Mesothelial cell of epicardium (in vitro differentiated cells): ENCODE measurements at places on chromosomes 6 and 20.

GRCh38 chr20:15842872-15843271 is 730.4 kb downstream of the KIF16B start:
- no peak for DNase-seq

DNA sequence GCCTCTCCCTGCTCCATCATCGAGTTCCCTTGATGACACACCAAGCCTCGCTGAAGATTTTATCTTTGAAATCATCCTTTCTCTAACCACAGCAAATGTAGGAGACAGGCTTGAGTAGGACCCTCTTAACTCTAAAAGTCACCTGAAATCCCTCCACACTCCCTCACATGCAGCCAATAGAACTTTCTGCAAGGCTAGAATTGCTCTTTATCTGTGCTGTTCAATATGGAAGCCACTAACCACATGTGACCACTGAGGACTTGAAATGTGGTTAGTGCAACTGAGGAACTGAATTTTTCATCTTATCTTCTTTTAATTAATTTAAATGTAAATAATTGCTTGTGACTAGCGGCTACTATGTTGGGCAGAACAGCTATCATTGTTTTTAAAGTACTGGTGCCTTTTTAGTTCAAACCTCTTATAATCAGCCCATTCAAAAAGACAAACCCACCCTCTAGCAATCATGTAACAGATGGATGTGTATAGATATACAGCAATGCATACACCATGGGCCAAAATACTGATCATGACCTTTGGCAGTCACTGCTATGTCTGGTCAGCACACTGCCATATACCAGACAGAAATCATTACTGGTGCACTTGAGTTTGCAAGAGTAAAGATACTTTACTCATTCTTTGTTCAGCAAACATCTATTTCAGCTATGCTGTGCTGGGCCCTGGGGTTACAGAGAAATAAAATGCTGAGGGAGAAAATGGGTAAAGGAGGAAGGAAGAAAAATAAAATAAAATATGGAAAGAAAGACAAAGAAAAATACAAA is 50.0 kb downstream of the GFOD1 start:
- DNase-seq: no peak

DNA sequence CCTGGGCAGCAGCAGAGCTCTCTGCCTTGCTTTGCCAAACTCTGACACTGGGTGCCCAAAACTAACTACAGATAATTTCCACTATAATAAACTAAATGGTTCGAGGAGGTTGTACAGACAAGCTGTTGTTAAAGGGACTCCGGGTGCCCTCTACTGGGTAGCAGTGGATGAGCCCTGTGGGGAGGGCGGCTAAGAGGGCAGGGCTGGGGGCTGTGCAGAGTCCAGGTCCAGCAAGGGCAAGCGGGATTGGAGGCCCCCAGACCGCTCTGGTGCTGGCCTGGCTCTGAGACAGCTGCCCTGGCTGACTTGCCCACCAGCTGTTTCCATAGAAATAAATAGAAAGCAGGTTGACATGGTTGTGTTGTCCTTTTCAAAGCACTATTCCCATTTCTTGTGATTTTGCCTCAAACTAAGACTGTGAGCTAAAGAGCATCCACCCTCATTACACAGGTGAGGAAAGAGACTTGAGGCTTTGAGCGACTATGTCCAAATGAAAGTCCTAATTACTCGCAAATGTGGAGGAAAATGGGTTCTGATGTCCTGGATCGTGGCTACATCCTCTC is 167.6 kb upstream of the CST7 start:
- DNase-seq: no peak

DNA sequence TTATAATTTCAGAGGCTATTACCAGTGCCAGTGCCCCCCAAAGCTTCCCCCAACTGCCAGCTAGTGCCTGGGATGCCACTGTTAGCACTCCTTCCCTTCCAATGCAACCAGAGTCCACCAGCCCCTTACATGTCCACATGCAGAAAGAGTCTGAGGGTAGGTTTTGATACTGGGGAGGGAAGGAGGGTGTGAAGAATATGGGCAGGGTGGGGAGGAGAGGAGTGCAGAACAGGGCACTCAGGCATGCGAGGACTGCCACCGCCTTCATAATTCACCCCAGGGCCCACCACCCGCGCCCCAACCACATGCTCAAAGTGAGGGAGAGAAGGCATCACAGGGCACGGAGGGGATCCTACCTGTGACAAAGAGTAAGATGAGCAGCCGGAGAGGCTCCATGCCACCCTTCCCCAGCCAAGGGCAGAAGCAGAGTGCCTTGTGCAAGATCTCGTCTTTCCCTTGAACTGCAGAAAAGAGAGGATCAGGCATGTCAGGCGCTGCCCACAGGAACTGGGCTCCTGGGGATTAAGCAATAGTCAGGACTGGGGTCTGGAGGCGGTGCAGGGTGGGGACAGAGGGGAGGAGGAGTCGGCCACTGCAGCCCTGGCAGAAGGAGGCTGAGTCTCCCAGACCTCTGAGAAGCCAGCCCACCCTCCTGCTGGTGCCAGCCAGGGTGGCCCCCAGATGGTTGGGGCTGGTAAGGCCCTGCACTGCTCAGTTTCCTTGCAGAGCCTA is at the start of gene TREM2:
Gene TREM2, minus strand, starts transcription at position 430 of the 732 bp plus-strand sequence. Its CDS starts 34 bp downstream, at position 396.
- no peak for DNase-seq

- no peak for DNase-seq
Observed at GRCh38 chr6:149990212-149990660, 26.5 kb downstream of the ULBP1 start.

- DNase-seq: no peak
Observed at GRCh38 chr20:17391127-17391771, 139.9 kb downstream of the BFSP1 start.

DNA sequence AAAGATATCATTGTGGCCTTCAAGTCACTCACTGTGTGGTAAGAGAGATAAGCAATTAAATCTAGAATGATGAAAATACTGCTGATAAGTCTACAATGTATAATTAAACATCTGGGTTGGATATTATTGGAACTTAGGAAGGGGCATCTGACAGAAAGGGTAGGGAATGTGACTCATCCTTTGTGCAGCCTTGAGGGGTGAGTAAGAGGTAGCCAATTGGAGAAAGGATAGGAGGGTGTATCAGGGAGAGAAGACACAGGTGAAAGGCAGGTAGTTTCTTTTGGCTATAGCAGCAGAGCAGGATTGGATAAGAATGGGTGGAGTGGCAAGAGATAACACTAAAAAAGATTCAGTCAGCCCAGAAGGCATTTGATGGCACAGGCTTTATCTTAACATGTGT is 182.0 kb downstream of the COL21A1 start:
- DNase-seq: no peak

GRCh38 chr6:40253420-40253819 is 319.2 kb upstream of the MOCS1 start:
- DNase-seq: no peak

DNA sequence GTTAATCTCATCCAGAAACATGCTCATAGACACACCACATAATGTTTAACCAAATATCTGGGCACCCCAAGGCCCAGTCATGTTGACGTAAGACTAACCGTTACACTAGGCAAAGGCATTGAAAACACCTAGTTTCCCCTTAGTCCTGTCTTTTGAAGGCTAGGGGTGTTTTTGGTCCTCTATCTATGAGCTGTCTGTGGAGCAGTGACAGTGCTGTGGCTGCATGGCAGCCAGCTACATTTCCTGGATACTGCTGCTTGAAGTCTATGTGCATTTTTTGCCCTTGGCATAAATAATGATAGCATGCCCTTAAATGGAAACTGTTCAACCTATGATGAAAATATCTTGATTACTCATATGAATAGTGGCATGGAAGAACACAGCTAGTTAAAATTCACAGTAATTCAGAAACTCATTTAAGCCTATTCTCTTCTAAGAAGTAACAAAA is 18.6 kb downstream of the FARS2 start:
- DNase-seq: no peak

GRCh38 chr6:141105481-141105880 is 1027.2 kb upstream of the GJE1 start:
- no peak for DNase-seq

- no peak for DNase-seq
Observed at GRCh38 chr6:158854214-158855101, 35.3 kb upstream of the EZR start.

DNA sequence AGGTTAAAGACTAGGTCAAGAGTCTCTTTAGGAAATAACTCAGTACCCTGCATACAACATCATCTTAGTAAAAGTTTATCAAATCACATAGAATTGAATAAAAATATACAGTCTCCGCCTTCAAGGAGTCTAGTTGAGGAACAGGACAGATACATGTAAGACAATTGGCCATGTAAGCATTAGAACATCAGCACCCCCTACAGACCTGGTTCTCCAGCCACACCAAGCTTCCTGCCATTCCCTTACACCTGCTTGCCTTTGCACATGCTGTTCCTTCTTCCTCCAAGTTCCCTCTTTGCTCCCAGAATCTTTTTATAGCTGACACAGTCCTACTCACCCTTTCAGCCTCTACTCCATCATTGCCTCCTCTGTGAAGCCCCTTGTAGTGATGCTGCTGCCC is 187.8 kb upstream of the LRFN2 start:
- no peak for DNase-seq

DNA sequence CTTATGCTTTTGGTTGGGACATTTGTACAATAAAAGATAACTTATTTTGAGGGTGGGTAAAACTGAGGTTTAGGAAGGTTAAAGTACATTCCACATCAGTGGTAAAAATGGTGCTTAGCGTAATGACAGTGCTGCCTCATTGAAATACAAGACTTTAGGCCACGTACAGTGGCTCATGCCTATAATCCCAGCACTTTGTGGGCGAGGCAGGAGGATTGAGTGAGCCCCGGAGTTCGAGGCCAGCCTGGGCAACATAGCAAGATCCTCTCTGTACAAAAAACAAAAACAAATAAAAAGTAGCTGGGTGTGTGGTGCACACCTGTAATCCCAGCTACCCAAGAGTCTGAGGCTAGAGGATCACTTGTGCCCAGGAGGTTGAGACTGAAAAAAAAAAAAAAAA is 2.3 kb upstream of the KIAA0319 start:
- no peak for DNase-seq

DNA sequence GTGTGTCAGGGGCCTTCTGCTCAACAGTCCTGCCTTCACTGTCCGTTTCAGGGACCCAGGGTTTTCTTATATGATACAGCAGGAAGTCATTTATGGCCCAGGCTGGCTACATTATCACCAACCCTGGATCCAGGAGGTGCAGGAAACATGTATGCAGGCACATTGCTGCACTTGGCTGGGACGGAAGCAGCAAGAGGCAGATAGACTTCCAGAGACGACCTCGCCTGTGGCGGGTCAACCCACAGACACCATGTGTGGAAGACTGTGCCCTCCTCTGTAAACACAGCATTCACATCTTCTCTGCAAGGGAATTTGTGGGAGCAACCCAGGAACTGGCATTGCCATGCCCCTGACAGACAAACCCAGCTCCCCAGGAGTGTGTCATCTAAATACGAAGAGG is 43.7 kb downstream of the TBC1D7 start:
- DNase-seq: no peak

- DNase-seq: no peak
Observed at GRCh38 chr6:30928677-30929076, 3.3 kb downstream of the SFTA2 start.

DNA sequence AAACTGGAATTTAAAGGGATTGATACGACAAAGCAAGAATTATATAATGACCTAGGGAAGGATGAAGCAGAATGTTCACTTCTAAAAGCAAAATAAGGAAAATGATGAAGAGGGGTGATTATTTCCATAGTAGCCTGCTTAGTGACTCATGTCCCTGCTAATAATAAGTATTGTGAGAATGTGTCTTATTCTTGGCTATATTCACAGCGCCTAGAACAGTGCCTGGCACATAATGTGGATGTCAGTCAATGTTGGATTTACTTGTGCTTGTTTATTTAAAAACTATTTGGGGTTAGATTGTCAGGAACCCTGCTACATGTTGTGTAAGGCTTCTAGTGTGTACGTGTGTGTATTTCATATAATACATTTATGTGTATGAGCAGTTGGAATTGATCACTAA is 85.1 kb downstream of the ZFAND3 start:
- DNase-seq: no peak

GRCh38 chr6:141848029-141848890 is 284.5 kb upstream of the GJE1 start:
- DNase-seq: no peak

DNA sequence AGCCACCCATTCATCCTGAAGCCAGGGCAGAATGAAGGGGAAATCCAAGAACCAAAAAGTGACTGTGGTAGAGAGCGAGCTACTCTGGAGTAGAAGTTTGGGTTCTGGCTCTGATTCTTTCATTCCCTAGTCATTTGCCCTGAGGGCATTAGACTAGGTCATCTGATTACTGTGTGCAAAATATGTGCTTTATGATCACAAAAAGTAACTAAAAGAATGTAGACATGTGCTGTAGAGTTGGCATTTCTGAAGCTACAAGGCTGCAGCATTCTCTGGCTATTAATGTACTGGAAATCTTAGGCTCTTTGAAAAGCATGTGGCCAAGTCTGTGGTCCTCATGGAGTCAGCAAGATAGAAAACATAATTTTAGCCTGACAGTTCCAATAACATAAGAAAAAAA is 94.2 kb downstream of the TBC1D7 start:
- DNase-seq: no peak

DNA sequence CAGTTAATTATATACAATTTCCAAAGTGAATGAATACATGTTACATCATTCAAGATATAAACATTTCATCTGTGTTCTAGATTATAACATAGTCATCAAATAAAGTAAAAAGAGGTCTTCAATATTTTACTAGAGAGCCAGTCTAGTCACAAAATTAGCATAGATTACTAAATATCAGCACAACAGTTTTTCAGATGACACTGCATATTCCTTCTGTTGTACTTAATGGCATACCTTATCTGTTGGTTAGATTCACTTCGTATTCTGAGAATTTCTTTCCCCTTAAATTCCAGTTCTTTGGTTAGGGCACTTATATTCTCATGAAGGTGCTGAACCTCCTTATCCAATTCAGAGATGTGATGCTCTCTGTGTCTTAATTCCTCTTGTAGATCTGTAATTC is 39.8 kb upstream of the MCM9 start:
- no peak for DNase-seq

DNA sequence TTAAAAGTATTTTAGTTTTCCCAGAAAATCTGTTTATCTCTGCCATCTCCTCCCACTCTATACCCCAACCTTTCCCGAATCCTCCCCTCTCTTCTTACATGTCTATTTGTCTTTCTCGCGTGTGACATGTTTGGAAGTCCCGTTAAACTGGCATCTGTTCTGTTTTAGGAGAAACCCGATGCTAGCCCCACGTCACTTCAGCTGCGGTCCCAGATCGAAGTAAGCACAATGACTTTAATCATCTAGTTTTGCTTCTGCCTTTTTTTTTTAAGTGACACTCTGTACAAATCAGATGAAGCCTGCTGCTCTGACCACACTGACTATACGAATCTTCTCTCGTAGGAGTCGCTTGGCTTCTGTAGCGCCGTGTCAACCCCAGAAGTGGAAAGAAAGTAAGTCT is 97.4 kb downstream of the SASH1 start:
- no peak for DNase-seq
